ENCODE measurements at places on chromosomes 1 and 21.

DNA sequence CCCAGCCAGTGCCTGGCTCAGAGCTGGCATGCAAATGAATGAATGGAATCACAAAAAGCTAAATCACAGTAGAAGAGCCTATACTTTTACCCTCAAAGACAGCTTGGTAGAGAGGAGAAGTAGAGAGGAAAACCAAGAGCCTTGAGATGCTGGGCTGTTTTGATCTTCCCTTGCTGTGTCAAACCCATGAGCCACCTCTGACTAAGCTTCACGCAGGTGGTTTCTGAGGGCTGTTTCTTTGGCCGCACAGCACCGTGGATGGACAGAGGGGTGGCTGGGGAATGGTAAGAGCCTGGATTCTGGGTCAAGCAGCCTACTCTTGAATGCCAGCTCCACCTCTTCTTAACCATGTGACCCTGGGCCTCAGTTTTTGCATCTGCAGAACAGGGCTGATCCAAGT is 18.6 kb downstream of the ABCG1 start:
- no peak for DNase-seq

- DNase-seq = no peak
These were observed 1.2 kb upstream of the CAMTA1 start for GRCh38 chr1:6783936-6784559.

GRCh38 chr1:47515164-47515789 is 77.4 kb downstream of the FOXD2 start:
- no peak for DNase-seq

GRCh38 chr1:41856944-41857285 is 61.8 kb downstream of the HIVEP3 start:
- no peak for DNase-seq

GRCh38 chr1:45974541-45975269 is 157.7 kb downstream of the PIK3R3 start:
- no peak for DNase-seq

DNA sequence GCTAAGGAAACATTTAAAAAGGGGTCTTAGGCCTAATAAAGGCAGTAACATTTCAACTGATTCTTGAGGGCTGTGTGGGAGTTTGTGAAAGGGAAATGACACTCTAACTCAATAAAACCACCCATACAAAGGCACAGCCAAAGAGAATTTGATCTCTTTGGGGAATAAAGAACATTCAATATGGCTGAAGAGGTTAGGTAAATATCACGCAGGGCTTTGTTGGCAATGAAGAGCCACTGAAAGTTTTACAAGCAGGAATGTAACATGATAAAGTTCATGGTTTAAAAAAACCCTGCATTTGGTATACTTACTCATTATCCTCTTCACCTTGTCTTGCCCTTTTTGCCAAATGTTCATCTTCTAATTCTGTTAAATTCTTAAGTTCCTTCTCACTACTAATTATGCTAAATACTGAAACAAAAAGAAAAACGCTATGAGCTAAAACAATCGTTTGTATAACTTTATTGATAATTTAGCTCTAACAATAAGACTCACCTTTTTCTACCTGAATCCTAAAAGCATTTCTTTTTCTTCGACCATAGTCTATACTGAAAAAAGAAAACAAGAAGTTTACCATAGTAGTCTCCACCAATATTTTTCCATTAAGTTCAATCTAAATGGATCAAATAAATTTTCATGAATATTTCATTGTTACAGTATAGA is 12.5 kb downstream of the NVL start:
- no peak for DNase-seq

DNA sequence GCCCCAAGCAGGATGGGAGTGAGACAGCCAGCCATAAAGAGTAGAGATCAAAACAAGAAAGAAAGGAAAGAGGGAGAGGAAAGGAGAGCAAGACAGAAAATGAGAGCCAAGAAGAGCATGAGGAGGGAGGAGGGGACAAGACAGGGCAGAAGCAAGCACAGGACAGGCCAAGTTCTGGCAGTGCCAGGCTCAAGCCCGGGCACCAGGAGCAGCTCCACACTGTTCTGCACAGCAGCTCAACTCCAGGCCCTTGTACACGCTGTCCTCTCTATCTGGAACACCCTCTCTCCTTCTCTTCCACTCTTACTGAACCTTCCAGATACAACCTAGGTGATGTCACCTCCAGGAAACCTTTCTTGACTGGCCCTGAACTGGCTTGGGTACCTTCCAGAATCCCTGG is 11.7 kb downstream of the IFFO2 start:
- DNase-seq = no peak

- DNase-seq = no peak
These were observed 9.8 kb downstream of the JUN start for GRCh38 chr1:58774027-58774426.

DNA sequence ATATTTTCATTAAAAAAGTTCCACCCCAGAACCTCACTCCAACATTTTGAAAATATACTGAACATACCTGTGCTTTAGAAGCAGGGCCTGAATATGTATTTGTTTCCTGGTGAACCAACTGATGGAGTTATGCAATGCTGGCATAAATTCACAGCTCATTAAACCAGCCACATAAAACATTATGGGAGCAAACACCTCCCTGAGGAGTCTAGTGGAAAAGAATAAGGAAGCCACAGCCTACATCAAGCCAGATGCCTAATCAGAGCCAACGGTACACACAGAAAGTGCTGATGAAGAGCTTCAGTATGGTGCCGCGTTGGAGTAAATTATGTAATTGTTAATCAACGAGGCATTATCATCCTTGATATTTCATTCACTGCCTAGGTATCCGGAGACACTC is 199.5 kb downstream of the AJAP1 start:
- no peak for DNase-seq

GRCh38 chr1:230618537-230618936 is 23.7 kb upstream of the COG2 start:
- no peak for DNase-seq

GRCh38 chr1:102799496-102799895 is 308.8 kb downstream of the COL11A1 start:
- DNase-seq = peak; percentile 15

GRCh38 chr1:93701629-93702028 is 20.0 kb upstream of the BCAR3 start:
- DNase-seq = peak; percentile 96

DNA sequence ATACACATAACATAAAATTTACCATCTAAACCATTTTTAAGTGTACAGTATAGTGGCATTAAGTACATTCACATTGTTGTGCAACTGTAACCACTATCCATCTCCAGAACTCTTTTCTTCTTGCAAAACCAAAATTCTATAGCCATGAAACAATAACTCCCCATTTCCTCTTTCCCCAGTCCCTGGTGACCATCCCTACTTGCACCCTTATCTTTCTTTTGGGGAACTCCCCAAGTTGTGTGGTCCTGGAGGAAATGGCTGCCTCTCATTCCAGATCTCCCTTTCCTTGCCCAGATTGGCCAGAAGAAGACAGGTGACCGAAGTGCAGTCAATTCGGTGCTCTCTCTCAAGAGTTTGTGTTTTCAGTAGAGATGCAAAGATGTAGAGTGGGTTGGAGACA is 389.6 kb upstream of the C1orf87 start:
- no peak for DNase-seq

DNA sequence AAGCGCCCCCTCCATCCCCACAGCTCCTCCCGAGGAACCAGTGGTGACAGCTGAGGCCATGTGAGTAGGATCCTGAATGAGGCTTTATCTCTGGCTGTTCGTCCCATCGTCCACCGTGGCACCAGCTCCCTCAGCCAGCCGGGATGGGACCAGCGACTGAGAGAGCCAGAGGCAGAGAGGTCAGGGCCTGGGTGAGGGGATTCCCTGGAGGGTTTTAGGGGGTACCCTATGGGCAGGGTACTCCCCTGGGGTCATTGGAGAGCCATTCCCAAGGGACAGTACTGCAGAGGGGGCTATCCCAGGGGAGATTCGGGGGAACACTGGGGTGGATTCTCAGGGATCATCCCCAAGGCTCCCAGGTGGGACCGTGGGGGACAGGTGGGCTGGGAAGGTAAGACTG is 2.4 kb downstream of the TMEM125 start:
- DNase-seq = no peak

- no peak for DNase-seq
These were observed 107.3 kb upstream of the ADGRL4 start for GRCh38 chr1:79113836-79114235.

DNA sequence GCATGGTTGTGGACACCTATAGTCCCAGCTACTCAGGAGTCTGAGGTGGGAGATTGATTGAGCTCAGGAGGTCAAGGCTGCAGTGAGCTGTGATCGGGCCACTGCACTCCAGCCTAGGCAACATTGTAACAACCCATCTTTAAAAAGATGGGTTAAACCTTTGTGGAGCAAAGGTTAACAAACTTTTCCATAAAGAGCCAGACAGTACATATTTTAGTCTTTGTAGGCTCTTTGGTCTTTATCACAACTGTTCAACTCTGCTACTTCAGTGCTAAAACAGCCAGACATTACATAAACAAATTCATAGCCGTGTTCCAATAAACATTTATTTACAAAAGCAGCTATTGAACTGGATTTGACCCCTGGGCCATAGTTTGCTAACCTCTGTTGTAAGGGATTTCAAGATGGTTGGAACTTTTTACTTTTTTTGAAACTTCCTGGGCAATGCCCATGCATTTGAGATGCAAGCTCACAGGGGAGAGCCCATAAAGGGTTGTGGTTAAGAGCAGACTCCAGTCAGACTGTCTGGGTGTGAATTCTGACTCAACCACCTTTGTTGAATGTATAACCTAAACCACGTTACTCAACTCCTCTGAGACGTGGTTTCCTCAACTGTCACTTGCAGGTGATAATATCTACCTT is 10.8 kb downstream of the INAVA start:
- DNase-seq = no peak

DNA sequence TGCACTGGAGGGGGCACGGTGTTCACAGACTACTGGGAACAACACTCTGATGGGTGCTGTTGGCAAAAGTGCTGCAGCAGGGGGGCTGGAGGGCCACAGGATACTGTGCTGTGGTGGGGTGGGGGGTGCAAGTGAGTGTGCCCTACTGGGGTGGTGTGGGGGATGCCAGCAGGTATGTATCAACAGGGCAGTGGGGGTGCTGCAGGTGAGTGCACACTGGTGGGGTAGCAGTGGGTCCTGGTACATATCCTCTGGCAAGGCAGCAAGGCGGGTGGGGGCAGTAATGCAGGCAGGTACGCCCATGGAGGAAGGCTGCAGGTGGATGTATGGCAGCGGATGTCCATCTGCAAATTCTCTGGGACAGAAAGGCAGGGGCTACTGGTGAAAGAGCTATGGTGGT is 48.8 kb upstream of the CD53 start:
- no peak for DNase-seq

DNA sequence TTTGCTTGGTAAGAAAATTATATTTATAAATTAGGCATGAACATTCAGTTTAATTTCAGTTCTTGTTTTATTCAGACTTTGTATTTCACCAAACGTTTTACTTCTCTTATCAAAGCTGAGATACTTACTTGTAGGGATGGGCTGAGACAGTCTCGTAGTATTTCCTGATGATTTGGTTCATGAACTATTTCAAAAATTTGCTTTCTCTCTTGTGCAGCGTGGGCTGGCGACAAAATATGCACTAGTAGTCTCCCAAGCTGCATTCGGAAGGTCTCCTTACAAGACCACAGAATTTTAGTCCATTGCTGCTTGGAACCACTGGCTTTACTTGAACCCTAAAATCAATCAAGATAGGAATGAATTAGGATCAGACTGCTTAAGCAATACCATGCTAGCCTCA is 91.7 kb upstream of the GNG4 start:
- no peak for DNase-seq

DNA sequence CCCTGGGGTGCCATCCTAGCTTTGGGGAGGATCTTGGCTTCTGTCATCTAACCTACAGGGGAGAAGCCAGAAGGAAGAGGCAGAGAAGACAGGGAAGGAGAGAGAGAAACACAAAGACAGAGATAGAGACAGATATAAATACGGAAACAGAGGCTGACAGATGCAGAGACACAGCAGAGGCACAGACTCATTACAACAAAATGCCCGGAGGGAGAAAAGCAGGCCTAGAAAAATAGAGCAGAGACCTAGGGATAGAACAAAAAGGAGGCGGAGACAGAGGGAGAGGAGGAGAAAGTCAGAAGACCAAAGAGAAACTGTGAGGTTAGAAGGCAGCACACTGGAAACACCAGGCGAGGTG is 1.9 kb downstream of the PEAR1 start:
- no peak for DNase-seq

GRCh38 chr1:226661271-226661670 is 77.8 kb downstream of the ITPKB start:
- no peak for DNase-seq

DNA sequence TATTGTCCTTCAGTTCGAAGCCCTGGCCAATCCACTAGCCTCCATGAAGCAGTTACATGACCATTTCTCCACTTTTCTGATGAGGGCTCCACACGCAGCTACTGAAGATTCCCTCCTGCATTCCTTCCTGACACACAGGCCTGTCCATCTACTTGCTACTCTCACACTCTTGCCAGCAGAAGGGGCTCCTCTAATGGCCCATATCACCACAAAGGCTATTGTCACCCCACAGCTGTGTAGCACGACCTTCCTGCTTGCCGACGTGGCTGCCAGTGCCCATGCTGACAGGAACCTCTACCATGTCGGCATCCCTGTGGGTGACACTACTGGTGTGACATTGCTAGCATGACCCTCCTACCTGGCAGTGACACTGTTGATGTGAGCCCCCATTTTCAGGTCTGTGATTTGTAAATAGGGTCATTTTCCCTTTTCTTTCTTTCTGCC is 1528.6 kb upstream of the TPTE start:
- DNase-seq = no peak

- DNase-seq = no peak
These were observed 23.6 kb downstream of the CAMK2N1 start for GRCh38 chr1:20462397-20462796.

- DNase-seq = no peak
These were observed 1.9 kb downstream of the FTCD start for GRCh38 chr21:46153247-46154154.

GRCh38 chr1:203075236-203076030 is 10.4 kb downstream of the MYOG start:
- no peak for DNase-seq

GRCh38 chr1:212012034-212012740 is 23.2 kb downstream of the INTS7 start:
- DNase-seq = no peak

- no peak for DNase-seq
These were observed 45.1 kb downstream of the TRPM2 start for GRCh38 chr21:44398499-44398898.

- no peak for DNase-seq
These were observed 50.8 kb downstream of the TOMM20 start for GRCh38 chr1:235077571-235078479.

- DNase-seq = no peak
These were observed 3.2 kb downstream of the IRF6 start for GRCh38 chr1:209802780-209803152.

Measured in skeletal muscle cell (primary cell).